DMS53 (cell line): ENCODE measurements at places on chromosomes 2 and 18.

- DNase-seq = no peak
These were observed 17.2 kb upstream of the TMEM200C start for GRCh38 chr18:5912566-5912965.

DNA sequence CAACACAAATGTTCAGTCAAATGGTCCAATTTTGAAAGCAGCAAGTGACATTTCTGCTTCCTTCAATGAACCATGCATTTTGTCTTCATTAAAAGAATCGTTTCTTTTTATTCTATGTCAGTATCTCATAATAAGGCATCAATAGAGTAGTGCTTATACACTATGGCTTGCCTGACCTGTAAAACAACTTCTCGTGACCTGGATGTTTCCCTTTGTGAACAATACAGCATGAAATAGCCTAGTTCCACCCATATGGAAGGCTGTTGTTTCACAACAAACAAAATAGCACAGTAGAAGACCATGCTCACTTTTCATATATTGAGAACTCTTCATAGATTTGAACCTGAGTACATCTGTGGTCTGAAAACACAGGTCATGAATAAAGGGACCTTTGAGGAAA, 104.3 kb upstream of the PIK3C3 start:
- DNase-seq = peak; percentile 54

DNA sequence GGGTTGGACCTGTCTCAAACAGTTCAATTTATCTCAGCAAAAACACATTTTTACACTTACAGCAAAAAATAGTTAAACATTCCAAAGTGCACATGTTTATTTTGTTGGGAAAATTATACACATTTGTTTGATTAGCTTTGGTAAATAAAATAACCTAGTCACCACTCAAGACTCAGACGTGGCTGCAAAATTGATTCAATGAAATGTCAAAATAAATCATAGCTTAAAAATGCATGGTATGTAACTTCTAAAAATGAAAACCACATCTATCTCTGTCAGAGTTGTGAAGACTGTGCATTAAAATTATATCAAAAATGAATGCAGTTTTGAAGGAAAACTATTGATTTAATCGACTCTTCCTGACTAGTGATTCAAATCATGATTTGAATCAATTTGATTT, 56.7 kb downstream of the GALNT14 start:
- DNase-seq = no peak

GRCh38 chr2:143792602-143793001, 663.4 kb downstream of the ARHGAP15 start:
- DNase-seq = no peak

DNA sequence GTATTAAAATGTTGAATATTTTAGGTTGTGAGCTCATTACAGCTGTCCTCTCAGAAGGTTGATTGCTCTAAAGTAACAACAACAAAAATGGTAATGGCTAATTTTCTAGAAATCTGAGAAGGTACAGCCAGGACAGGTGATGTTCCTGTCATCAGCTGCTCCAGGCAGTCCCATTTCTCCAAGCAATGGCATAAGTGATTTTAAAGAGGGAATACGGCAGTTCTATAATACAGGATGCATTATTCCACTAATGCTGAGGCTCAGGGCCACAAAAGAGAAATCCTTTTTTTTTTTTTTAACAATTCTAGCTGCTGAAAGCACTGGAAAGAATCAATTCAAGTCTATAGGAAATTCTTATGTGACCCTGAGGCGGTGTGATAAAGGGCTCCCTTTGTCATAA, 199.9 kb downstream of the PMAIP1 start:
- no peak for DNase-seq

DNA sequence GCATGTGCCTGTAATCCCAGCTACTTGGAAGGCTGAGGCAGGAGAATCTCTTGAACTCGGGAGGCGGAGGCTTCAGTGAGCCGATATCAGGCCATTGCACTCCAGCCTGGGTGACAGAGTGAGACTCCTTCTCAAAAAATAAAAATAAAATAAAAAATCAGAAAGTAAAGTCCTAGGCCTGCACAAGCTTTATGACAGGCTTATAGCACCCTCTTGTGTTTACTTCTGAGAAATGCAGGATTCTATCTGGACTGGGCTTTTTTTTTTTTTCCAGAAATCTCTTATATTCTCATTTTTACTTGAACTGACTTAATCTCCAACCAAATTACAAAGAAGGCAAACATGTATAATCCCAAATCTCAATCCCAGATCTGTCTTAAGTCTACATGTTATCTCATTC, 26.1 kb upstream of the REG3G start:
- DNase-seq = peak; percentile 56

- DNase-seq = no peak
These were observed 307.5 kb upstream of the HS6ST1 start for GRCh38 chr2:128625963-128626759.

GRCh38 chr2:96259497-96259921, 6.3 kb downstream of the TMEM127 start:
- DNase-seq = peak; percentile 72

DNA sequence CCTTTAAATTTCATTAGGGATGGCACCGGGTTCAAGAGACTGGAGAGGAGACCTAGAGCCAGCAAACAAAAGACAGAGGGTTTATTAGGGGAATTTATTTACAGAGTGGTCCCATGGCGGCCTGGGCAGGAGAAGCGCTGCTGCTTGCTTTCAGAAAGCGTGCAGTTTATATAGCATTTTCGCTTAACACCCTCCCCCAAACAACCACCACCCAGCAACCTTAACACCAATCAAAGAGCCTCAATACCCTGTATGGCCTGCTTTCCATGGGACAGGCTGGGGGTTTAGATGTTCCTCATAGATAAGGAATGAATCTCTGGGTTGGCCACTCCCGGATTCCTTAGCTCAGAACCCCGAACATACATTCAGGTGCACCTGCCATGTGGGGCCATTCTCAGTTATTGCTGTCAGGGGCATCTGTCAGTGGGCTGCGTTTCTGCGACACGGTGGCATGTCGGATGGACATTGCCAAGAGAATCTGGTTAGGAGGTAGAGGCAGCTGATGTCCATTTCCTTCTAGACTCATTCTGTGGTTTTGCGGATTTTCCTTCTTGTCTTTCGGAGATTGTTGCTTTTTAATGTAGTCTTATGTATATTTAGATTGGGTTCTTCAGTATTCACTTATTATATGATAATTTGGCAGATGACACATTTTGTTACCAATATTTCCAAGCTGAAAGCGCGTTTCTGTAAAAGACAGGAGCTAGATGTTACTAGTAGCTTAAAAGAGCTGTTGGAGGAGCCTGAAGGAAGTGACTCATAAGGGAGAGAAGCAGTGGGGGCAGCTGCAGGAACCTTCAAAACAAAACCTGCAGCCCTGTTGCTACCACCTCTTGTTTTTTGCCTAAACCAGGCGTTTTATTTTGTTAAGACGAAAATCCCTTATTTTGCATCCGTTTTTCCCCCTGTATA, 7.2 kb downstream of the AGAP1 start:
- peak; percentile 25 for DNase-seq

DNA sequence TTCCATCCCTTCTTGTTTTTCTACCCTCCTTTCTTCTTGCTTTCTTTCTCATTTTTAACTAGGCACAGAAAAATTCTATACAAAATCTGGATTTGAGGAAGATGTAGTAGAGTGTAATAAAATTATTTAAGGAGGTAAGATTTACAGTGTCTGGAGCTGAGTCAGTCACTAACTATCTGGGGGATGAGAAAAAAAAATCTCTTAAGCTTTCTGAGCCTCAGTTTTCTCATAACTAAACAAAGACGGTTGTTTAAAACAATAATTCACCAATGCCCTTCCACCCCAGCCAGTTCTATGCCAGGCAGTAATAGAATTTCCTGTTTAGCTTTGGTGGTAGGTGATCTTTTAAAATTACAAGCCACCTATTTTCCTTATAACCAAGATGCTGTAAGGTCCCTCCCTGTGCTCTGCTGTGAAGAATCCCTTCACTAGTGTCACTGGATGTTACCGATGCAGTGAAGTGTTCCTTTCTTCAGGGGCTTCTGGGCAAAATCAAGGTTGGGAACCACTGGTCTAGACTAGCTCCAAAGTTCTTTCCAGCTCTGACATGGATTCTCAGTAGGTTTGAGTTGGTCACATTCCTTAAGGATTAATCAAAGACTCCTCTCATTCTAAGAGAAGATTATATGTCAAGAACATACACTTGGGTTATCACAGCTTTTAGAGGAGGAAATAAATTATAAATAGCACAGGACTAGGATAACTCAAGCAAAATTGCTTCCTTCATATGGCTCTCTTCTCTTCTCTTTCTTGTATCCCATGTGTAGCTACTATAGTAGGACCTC, 289.0 kb downstream of the CDH2 start:
- DNase-seq = no peak

- DNase-seq = no peak
These were observed 126.2 kb downstream of the RAPGEF4 start for GRCh38 chr2:172861656-172862476.

GRCh38 chr2:241981076-241981700, 111.7 kb downstream of the RTP5 start:
- no peak for DNase-seq

DNA sequence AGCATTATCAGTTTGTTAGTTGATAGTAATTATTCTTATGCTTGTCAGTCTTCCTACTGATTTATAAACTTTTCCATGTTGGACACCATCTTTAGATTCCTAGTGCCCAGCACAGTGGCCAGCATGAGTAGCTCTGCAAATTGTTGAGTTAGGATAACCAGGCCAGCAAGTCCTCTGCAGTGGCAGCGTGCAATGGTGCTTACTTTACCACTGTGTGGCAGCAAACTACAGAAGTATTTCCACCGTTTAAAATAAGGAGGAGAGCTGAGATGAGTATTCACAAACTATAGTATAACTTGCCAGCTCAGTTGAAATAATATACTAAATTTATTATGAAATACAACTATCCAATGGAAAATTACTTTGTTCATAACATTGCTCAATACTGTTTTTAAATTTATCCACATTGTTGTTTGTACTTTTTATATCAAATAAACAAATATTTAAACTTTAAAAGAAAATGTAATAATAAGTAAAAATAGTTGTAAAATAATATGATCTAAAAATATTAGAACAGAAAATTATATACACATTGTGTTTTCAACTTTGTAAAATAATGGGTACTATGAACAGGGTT, 9.3 kb upstream of the THADA start:
- peak; percentile 88 for DNase-seq

DNA sequence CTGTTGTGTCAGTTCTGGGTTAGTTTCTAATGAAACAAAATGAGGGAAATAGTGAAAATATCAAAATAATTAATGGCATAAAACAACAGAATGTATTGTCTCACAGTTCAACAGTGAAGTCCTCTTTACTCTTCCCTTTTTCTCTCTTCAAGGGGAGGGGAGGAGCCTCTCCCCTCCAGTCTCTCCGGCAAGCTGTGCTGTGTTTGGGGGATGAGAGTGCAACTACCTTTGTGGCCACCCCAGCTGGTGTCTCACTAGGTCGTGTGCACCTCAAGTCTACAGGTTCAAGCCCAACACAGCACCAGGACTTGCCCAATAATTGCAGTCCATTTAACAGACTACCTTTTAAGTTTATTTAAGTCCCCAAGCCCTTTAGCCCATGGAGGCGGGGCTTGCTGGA, 271.7 kb upstream of the DOK6 start:
- DNase-seq = no peak

- peak; percentile 58 for DNase-seq
These were observed 101.4 kb downstream of the WDPCP start for GRCh38 chr2:63486861-63487290.

DNA sequence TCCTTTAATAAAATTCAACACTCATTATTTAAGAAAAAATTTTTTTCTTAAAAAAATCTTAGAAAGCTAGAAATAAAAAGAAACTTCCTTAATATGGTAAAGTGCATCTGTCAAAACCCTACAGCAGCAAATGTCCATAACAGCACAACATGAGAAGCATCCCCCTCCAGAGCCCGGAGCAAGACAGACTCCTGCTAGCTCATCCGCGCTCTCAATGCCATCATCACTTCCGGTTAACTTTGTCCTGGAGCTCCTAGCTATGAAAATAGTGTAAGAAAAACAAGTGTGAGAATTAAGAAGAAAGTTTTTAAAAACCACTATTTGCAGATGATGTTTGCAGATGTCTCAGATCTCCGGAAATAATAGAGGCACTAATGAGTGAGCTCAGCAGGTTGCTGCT, 103.1 kb downstream of the TEX51 start:
- peak; percentile 35 for DNase-seq

DNA sequence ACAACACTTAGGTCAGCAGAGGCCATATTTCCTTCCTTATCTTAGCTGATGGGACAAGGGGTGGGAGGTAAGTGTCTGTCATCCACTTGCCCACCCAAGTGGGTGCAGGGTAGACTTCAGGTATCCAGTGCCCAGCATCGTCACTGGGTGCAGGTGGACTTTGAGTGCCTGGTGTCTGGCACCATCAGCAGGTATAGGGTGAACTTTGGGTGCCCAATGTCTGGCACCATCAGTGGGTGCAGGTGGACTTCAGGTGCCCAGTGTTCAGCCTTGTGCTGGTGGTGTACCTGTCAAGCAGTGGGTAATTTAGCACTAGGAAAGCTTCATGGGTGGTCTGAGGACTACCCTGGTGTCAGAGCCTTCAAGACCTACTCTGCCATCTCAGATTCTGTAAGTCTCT, 175.6 kb downstream of the SEPTIN10 start:
- peak; percentile 55 for DNase-seq

- DNase-seq = no peak
These were observed 143.7 kb downstream of the MC4R start for GRCh38 chr18:60228609-60229595.
